ENCODE measurements at places on chromosomes 11 and 22.

DNA sequence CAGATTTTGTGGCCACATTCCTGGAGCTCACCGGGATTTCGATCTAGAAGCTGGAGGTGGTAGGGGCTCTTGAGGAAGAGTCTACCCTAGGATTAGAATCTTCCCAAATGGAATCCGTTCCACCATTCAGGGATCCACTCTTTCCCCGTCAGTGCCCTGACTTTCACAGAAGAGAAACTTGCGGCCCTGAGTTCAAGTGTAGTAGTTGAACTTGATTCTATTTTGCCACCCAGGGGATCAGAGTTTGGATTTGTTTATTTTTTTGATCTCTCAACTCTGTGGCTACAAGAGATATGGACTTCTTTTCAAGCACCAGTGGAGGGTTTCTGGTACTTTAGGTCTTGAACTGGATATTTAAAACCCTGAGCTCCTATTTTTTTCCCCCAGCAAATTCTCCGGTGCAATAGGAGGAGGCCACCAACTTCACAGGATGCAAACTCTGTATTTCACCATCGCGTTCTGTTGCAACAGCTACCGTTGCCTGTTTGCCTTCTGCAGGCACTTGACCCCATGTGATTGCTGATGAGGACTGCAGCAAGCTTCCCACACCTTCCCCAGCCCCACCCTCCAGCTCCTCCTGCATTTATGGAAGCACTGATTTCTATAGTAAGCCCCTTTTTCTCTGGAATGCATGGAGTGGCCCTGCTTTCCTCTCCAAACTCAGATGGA, 14.8 kb upstream of the MRGPRF start:
- no peak for DNase-seq

DNA sequence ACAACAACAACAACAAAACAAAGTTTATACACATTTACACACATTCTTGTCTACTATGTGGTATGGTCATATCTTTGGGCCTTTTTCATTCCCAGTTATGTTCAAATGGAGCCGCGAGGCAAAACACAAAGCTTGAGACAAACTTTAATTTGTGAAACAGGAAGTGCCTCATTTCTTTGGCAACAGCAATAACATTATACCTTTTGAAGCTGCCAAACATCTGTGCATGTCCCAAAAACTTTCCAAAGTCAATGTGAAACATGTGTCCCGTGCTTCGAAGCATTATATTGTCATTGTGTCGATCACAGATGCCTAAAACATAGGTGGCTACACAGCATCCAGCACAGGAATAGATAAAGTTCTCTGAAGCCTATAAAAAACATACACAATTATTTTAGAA, 25.0 kb upstream of the RPS13 start:
- no peak for DNase-seq

DNA sequence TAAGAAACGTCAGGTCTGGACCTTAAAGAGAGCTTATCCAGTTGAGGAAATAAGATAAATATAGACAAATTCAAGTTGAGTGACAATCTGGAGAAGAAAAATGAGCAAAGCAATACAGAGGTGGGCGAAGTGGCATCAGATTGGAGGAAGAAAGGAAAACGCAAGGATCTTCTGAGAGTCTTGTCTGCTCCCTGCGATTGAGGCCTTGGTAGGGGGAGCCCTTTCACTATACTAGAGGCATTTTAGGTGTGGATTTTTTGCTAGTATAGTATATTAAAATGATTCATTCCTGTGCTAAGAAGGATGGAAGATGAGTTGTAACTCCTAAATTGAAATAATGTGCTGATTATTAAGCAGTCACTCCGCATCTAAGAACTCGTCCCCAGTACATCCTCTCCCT, 8.1 kb downstream of the NUP50 start:
- no peak for DNase-seq

- DNase-seq, result no peak
Observed at GRCh38 chr11:126229858-126230540, 18.4 kb downstream of the FAM118B start.

- DNase-seq, result peak; percentile 63
Observed at GRCh38 chr11:69382131-69383128, 88.5 kb downstream of the MYEOV start.

DNA sequence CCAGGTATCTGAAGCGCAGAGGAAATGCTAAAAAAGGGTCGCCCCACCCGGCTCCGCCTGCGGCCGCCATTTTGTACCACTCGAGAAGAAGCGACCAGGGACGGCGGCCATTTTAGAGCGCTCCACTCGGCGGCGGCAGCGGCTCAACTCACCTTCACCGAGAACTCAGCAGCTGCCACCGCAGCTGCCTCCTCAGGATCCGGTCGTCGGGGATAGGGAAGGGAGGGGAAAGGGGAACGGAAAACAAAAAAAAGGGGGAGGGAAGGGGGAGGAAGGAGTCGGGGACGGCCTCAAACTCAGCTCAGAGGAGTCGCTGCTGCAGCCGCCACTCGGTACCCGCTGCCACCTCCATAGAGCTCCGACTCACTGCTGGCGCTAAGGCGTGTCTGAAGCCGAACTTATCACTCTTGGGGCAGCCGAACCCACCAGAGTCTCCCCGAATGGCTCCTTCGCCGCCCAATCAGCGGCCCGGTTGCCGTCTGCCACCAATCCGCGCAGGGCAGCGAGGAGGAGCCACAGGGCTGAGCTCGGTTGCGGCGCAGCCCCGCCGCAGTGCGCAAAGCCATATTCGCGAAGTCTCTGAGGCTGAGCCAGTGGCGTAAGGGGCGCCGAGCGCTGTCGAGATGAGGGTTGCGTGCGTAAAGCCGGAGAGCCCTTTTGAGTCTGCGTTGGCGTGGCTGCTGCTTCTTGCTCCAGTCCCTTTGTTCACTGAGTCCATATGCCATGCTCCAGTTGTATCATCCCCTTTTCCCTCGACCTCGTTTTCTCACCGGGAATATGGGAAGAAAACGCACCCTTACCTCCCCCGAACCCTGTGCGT, at the start of gene EIF4G2:
TSS of gene EIF4G2 (minus strand) at position 374 of the 820 bp plus-strand sequence.
- peak; percentile 97 for DNase-seq

DNA sequence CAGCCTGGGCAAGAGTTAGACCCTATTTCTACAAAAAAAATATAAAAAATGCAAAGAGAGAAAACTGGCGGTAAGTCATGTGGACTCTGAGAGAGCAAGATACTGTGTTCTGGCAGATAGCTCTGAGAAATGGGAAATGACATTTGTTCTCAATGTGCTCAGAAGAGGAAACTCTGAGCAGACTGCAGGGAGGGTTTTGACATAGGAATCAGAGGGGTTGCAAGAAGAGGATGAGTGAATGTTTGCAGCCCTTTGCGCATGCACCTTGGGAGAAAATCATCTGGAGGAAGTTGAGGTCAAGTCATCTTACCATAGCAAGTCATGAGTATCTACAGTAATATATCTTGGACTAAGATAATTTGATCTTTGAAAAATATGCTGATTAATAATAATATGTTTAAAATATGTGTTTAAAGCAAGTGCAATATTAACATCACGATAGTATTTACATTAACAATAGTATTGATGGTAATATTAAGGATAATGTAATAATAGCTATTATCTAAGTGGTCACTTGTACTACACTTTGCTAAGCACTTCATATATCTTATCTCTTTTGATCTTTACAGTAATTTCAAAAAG, 2.6 kb downstream of the ACER3 start:
- DNase-seq, result no peak

GRCh38 chr22:23200898-23201297, 20.6 kb downstream of the BCR start:
- DNase-seq, result no peak

GRCh38 chr11:120528749-120529148, 17.2 kb downstream of the GRIK4 start:
- DNase-seq, result no peak

- no peak for DNase-seq
Observed at GRCh38 chr11:44737245-44738085, 10.7 kb downstream of the TSPAN18 start.

DNA sequence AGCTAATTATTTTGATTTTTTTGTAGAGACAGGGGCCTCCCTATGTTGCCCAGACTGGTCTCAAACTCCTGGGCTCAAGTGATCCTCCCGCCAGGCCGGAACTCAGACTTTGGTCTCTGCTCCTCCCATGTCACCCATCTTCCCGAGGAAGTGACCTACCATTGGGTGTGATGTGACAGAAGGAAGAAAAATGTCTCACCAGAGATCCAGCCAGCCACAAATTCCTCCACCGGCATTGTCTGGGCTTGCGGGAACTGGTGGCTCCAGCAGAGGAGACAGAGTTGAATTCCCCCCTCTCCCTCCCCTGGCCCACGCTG, 772 bp downstream of the SLC25A45 start:
- no peak for DNase-seq

DNA sequence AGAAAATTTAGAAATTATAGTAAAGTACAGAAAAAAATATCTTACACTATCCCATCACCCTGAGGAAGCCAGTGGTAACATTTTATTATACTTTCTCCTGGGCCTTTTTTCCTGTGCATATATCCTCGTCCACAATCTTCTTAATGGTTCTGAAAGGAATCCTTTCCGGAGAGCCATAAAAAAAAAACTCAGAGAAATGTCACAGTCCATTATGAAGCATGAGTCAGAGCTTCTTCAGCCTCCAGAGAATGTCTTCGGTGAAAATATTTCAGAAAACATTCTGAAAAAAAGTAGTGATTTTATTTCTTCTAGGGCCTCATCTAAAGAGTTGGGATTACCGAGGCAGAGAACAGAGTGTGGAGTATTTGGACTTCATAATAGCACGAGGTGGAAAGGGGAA, 163.4 kb downstream of the INSC start:
- DNase-seq, result no peak

DNA sequence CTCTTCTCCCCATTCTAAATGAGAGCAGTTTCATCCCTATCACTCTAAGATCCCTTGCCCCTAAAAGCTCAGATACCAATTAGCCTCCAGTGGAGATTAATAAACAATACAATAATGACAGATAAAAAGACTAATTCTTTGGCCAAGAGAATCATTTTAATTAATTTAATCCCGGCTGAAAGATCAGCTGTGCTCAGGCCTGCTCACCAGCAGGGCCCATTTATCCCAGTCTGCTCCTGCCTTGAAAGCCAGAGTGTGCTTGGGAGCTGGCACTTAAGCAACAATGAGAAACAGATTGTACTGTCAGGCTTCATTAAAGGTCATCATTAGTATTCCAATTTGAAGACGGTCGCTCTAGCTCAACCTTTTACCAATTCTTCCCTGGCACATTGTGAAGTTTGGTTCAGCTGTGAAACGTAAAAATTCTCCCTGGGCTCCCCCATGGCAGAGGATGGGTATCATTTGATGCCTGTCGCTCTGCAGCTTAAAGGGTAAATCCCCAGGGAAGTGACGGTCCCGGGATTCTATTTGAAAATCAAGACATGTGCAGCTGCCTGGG, 36.1 kb upstream of the HTATIP2 start:
- no peak for DNase-seq

GRCh38 chr11:33635161-33635560, 65.5 kb downstream of the C11orf91 start:
- no peak for DNase-seq

DNA sequence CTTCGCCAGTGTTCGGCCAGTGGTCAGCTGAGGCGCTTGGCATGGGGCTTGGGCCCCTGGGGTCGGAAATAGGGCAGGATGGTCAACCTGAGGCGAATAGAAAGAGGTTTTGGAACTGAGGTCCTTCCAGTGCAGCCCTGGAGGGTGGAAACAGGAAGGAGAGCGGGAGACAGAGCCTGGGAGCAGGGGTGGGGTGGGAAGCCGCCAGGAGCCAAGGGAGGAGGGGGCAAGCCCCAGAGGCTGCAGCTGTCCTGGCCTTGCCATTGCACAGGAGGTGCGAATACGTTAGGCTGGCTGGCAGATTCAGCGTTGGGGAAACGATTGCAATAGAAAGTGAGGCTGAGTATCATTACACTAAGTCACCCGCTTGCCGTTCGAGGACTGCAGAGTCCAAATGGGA, 13.9 kb upstream of the KCTD17 start:
- DNase-seq, result no peak

GRCh38 chr11:108697872-108698473, 33.1 kb downstream of the DDX10 start:
- no peak for DNase-seq

- no peak for DNase-seq
Observed at GRCh38 chr11:35907648-35908431, 36.0 kb upstream of the LDLRAD3 start.

DNA sequence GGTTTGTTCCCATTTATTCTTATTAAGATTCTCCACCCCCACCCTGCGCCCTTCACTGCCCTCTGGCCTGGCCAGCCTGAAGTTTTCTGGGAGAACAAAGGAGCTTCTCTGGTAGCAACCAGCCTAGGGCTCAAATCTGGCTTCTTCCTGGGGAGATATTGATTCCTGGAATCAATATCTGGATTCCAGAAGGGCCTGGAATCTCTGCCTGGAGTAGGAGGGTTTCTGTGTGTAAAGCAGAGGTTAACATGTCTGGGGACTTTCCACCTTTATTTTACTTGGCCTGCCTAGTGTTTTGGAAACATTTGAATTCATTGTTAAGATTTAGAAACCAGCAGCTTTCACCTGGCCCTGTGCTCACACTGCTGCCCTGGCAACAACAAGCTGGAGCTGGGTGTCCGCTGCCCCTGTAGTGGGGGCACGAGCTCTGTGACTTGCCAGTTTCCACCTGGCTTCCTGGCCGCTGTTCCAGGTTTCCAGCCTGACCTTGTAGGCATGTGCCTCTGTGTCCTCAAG, 5.5 kb downstream of the C11orf91 start:
- no peak for DNase-seq

DNA sequence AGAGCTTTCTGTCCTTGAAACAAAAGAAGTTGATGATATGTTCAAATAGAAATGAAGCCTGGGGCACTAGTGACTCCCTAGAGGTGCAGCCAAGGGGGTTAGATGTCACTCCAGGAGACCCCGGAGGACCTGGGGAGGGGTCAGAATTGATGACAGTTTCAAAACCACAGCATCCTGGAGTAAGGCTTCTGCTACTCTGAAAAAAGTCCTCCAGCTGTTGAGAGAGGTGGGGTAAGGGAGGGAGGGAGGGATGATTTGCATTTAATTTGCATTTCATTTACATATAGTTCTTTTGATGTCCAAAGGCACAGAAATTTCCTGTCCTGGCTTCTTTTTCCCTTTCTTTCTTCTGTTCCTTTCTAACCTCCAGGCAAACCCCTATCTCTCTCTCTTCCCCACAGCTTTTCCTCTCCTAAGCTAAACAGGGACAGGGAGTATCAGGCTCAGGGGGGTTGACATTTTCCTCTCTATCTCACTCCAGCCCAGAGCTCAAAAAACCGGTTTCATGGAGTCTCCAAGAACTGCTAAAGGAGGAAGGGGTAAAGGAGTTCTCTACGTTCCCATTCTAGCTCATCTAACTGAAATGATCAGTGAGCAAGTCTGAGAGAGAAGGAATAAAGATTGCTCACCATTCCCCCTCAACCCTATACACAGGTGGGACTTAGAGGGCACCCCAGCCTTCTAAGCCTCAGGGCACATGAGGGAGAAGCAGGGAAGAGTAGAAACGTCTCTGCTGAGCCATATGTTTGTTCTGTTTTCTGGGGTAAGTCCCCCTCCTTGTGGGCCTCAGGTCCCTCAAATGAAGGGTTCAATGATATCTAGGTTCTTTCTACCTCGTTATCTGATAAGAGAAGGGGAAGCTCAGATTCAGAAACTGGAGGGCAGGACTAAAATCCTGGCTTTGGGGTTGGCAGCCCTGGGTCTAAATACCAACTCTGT, 3.5 kb upstream of the POU2F3 start:
- no peak for DNase-seq

GRCh38 chr11:62499944-62500649, 46.5 kb downstream of the AHNAK start:
- no peak for DNase-seq
